ENCODE measurements at places on chromosomes 4 and X.

DNA sequence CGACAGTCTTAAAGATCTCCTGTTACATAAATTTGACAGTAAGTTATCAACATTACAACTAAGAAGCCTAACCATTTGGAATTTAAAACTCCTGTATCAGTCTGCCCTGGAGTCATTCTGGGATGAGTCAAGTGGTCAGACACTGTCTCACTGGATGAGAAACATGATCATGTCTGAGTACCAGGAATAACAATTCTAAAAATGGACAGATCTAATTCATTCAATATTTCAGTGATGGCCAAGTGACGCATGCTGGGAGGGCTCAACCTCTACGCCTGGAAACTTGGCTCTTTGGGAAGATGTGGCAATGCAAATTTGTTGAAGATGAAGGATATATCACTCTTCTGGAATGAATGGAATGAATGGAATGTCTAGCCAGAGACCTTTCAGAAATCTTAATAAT, 1427.2 kb downstream of the STIM2 start:
- peak; percentile 95 for DNase-seq

DNA sequence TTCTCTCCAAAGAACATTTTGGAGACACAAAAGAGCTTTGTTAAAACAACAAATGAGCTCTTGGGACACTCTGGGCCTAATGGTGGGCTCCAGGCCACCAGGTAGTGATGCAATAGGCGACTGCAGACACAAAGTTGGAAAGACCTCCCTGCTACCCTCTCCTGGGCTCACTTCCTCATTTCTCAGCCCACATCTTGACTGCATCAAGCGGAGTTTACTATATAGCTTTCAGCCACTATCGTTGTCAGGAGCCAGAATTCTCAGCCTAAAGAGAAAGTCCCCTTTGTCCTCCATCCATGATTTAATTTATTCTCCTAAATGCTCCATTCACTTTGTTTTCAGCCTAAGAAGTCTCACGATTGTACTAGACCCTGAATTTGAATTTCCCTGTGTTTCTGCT, 114.9 kb downstream of the EFHC2 start:
- no peak for DNase-seq

DNA sequence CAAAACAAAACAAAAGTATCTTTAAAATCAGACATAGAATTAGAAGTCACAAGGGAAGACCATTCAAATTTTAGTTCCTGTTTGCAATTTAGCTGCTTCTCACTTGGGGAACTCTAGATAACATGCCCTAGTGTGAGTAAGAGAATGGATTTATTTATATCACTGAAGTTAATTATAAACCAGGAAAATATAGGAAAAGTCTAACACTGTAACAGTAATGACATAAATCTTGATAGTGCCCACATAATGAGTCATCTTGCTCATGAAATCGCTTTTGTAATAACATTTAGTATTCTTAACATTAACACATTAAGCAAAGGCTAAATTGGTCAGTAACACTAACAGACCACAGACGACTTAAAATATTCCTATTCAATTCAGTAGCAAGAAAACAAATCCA, 710.7 kb downstream of the STPG2 start:
- DNase-seq, result no peak

DNA sequence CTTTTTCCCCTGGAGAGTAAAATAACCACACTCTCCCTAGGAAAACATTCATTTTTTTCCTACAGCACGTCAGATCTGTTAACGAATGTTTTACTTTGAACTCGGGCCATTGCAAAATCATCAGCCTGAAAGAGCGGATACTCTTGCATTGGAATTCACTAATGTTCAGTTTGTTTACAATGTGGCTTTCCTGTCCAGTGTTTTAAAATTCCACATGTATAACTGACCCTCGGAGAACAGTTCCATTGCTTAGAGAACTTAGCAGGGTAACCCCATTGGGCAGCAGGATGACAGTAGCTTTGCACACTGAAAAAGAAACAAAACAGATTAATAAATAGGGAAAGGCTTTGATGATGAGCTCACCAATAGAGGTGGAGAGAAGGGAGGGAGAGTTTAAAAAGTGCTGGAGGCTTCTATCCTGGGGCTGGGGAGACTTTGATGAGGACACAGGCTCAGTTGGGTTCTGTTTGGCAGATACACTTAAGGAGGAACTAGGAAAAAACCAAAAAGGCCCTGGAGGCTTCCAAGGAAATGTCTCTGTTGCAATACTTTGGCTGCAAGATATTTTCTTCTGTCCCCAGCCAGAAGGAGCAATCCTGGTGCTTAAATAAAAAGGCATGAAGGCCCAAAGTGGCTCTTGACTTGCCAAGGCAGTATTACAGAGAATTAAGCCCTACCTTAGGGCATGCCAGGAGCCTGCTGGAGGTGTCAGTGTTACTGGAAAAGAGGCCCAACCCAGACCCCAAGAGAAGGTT, 143.1 kb downstream of the ARSF start:
- peak; percentile 93 for DNase-seq

GRCh38 chrX:30930679-30931078, 41.6 kb upstream of the TAB3 start:
- DNase-seq, result no peak

GRCh38 chr4:117623326-117623725, 411.0 kb upstream of the NDST3 start:
- peak; percentile 10 for DNase-seq

DNA sequence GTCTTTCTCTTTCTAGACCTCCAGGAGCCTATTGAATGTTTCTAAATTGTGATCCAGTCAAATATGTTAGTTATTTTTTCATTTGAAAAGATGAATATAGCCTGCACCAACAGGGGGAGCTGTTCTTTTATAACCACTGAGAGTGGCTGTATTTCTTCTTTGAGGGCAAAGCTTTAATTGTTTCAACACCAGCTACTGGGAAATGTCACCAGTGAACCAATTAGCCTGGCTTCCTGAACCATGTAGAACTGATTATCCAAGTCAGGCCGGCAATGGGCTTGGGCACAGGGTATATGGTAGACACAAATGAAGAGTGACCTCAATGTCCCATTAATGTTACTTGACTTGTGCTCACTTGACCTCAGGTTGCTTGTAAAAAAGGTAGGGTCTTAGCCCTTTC, 4.8 kb upstream of the DAPP1 start:
- DNase-seq, result no peak

DNA sequence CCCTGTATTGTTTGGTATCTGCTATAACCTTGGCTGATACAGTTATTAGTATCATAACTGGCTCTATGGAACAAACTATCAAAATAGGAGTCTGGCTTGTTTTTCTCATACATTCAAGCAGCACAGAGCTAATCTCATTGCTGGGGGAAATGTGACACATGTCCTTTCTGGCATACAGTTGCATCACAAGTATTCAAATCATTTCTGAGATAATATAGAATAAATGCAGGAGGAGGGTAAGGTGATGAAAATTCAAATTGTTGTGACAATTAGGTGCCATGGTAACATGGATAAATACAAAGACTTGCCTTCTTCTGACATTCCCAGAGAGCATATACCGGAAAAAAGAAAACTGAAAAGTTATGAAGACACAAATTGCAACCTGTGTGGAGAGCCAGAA, 2706.8 kb downstream of the ARAP2 start:
- DNase-seq, result no peak

DNA sequence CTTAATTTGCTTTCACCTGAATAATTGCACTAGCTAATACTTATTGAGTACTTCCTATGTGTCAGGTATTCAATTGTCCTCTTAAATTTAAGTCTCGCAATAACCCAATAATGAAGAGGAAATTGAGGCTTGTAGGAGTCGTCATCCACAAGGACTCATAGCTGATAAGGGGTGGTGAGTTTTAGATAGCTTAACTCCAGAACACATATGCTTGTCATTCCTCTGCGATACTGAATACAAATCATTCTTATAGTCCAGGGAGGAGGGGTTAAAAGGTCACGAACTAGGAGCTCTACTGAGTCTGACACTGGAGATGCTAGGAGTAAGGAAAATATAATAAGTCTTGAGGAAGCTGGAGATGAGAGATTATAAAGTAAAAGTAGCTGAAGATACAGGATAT, 1.4 kb upstream of the PACRGL start:
- DNase-seq, result no peak

GRCh38 chrX:53445977-53446376, 11.8 kb upstream of the HSD17B10 start:
- DNase-seq, result no peak

DNA sequence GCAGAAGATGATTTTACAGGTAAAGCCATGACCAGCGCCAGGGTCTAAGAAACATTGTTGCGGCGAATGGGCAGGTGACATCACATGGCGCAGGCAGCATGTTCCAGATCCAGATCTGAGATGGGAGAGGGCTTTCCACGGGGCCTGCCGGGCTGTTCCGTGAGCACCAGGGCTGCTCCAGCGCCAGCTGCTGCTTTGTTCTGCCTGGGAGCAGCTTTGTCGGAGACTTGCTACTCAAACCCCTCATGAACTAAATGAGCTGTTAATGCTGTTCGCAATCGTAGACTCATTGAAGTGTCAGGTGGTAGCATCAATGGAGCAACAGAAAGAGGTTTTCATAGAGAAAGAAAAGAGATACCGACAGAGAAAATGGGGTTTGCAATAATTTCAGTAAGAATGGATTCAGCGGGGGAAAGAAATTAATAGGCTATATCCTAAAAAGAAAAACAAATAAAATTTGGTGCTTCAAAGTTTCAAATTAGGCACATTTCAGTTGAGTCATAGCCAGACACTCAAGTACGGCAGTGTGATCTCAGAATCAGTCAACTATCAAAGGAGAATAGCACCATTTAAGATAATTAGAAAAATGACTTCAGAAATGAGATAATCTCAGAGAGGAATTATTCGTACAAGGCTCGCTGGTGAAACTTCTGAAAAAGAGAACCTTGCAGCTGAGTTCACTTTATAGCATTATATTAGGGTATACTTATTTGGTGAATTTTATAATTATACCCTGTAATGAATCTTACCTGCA, 23.9 kb downstream of the SORBS2 start:
- no peak for DNase-seq

DNA sequence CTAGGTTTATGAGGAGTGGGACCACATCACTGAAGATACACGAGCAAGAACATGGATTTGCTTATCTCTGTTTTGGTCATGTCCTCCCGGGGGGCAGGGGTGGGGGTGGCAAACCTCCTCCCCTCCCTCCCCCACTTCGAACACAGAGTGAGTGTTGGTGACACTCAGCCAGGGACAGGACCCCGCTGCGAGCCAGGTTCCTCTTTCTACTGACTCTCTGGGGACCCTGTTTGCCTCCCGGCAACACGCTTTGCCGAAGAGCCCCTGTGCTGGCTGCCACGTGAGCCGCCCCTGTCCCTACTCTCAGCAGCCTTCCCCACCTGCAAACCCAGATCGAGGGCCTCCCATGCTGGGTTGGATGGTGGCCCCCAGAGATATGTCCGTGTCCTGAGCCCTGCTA, 34.7 kb downstream of the P2RY8 start:
- no peak for DNase-seq

GRCh38 chr4:139672215-139672614, 6.6 kb downstream of the MGST2 start:
- DNase-seq, result no peak

GRCh38 chr4:14865804-14866203, 136.5 kb upstream of the CPEB2 start:
- no peak for DNase-seq

DNA sequence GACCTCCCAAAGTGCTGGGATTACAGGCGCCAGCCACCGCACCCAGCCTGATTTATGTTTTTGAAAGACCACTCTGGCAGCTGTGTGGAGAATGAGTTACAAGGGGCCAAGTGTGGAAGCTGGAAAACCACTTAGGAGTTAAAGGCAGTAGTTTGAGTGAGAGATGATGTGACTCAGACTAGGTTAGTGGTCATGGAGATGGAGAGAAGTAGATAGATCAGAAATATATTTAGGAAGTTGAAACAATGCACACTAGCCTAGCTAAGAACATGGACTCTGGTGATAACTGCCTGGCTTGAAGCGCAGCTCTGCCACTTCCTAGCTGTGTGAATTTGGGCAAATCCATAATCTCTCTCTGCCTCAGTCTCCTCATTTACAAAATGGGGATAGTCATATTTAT, 11.9 kb upstream of the RBMX start:
- no peak for DNase-seq

DNA sequence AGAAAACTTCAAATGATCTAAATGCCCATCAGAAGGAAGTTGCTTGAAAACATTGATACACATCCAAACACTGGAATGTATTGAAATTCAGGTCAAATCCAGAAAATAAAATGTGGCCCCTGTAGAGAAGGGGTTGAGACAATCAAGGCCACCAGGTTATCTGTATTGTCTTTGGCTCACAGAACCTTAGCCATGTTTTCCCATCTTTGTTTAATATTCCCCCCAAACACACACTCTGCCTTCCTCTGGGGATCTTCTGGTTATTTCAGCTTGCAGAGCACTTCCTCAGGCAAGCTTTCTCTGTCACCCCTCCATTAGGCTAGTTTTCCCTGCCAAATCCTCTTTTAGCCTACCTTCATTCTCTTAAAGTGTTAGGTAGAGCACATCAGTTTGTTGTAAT, 30.5 kb downstream of the PAGE2 start:
- DNase-seq, result no peak

GRCh38 chr4:61407642-61408618, 207.8 kb downstream of the ADGRL3 start:
- DNase-seq, result no peak

- no peak for DNase-seq
These were observed 157.6 kb downstream of the ATRX start for GRCh38 chrX:77628294-77629025.

- DNase-seq, result no peak
These were observed 711 bp downstream of the ACE2 start for GRCh38 chrX:15600049-15600448.

DNA sequence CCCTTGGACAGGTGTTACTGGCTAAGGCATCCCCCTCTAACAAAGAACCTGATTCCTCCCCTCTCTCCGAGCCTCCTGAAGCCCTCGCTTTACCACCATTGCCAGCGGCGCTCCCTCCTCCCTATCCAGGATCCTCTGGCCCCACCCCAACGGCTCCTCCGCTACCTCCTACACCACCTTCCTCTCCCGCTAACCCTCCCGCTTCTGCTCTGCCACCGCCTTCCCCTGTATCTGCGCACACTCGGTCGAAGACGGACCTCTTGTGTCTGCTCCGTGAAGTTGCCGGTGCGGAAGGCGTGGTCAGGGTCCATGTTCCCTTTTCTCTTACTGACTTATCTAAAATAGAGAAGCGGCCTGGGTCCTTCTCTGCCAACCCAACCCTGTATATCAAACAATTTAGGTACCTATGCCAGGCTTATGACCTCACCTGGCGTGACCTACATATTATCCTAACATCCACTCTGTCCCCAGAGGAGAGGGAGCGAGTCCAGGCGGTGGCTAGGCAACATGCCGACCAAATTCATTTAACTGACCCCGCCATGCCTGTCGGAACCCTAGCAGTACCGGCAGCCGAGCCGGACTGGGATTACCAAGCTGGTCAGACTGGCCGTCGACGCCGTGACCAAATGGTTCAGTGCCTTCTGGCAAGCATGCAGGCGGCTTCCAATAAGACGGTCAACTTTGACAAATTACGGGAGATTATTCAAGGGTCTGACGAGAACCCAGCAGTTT, 958.9 kb downstream of the RPA4 start:
- DNase-seq, result no peak

- DNase-seq, result peak; percentile 31
These were observed 166.7 kb upstream of the RPS6KA3 start for GRCh38 chrX:20433388-20433775.
